A549 treated with ZK216348 at 1 μM for 4 hours (cell line): ENCODE measurements at places on chromosomes 5 and 9. TPM values are rescaled to one million over a fixed set of nuclear protein-coding genes. Genes with fewer than 3 reads are reported as not detected.

ADAMTS13 gene
- total RNA-seq, result 0.17 to 0.69 TPM (median 0.51 TPM) in 5 replicates

WDR31 gene
- 0.94 to 1.5 TPM (median 1.2 TPM) in 5 replicates for total RNA-seq

ADAMTSL1 gene
- total RNA-seq, result 0.04 TPM in 1 of 5 replicates, not detected in the others

KDM3B gene
- 40.6 to 45.8 TPM (median 42.9 TPM) in 5 replicates for total RNA-seq

ACOT12 gene
- not detected in 5 replicates for total RNA-seq

PCA3 gene
- total RNA-seq, result not detected in 5 replicates

GABRP gene
- not detected in 5 replicates for total RNA-seq

ZNF366 gene
- total RNA-seq, result not detected in 5 replicates

TMC1 gene
- 0.08 to 0.19 TPM (median 0.14 TPM) in 3 of 5 replicates, not detected in the others for total RNA-seq

ZER1 gene
- 8.7 to 18.4 TPM (median 15.1 TPM) in 5 replicates for total RNA-seq

RAB3C gene
- not detected in 5 replicates for total RNA-seq

LCN1 gene
- total RNA-seq, result 0.53 TPM in 1 of 5 replicates, not detected in the others

C9 gene
- not detected in 5 replicates for total RNA-seq

NEURL1B gene
- total RNA-seq, result 2.9 to 5.5 TPM (median 4.2 TPM) in 5 replicates

BARHL1 gene
- total RNA-seq, result not detected in 5 replicates

C9orf50 gene
- not detected in 5 replicates for total RNA-seq

SMIM3 gene
- 4.9 to 7.4 TPM (median 6.2 TPM) in 5 replicates for total RNA-seq

DOLPP1 gene
- total RNA-seq, result 15.8 to 21.8 TPM (median 20.2 TPM) in 5 replicates

LHX3 gene
- total RNA-seq, result 0.09 to 0.14 TPM (median 0.12 TPM) in 4 of 5 replicates, not detected in the other

RASGRF2 gene
- 1.6 to 2.3 TPM (median 2.0 TPM) in 5 replicates for total RNA-seq

N4BP3 gene
- total RNA-seq, result 0.73 to 1.1 TPM (median 1.0 TPM) in 5 replicates

PSD2 gene
- 0.02 to 0.09 TPM (median 0.05 TPM) in 4 of 5 replicates, not detected in the other for total RNA-seq

LRRC8A gene
- total RNA-seq, result 46.3 to 82.4 TPM (median 75.0 TPM) in 5 replicates

SEMA4D gene
- total RNA-seq, result 3.7 to 10.0 TPM (median 5.8 TPM) in 5 replicates

RASA1 gene
- total RNA-seq, result 15.1 to 28.1 TPM (median 26.0 TPM) in 5 replicates

PGGT1B gene
- 17.6 to 25.0 TPM (median 20.8 TPM) in 5 replicates for total RNA-seq

PCDHA3 gene
- 0.68 to 1.2 TPM (median 1.0 TPM) in 5 replicates for total RNA-seq

SEMA5A gene
- total RNA-seq, result not detected in 5 replicates

DPP7 gene
- 52.8 to 134 TPM (median 106 TPM) in 5 replicates for total RNA-seq

RNF14 gene
- total RNA-seq, result 45.9 to 61.4 TPM (median 55.0 TPM) in 5 replicates
